ENCODE measurements at places on chromosomes 6 and 20.
A peak's percentile ranks its signal among the peaks of the same experiment; 100 is the strongest.

GRCh38 chr6:99467509-99468106 is 42.5 kb upstream of the PNISR start:
- DNase-seq: peak; percentile 37

DNA sequence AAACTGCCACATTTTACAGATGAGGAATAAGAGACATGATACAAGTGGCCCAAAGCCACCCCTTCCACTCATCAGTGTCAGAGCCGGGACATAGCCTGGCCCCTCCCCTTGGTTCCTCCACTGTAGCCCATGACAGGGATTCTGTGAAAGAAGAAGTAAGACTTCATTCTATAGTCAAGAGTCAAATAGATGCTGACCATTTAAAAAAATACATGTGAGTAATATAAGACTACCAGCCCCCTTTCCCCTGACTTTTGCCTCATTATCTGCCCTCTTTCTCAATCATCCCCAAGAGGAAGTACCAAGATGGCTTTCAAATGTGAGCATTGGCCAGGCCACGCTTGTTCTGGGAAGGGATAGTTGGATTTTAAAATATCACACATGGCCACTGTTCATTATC is 57.8 kb upstream of the TAB2 start:
- no peak for DNase-seq

DNA sequence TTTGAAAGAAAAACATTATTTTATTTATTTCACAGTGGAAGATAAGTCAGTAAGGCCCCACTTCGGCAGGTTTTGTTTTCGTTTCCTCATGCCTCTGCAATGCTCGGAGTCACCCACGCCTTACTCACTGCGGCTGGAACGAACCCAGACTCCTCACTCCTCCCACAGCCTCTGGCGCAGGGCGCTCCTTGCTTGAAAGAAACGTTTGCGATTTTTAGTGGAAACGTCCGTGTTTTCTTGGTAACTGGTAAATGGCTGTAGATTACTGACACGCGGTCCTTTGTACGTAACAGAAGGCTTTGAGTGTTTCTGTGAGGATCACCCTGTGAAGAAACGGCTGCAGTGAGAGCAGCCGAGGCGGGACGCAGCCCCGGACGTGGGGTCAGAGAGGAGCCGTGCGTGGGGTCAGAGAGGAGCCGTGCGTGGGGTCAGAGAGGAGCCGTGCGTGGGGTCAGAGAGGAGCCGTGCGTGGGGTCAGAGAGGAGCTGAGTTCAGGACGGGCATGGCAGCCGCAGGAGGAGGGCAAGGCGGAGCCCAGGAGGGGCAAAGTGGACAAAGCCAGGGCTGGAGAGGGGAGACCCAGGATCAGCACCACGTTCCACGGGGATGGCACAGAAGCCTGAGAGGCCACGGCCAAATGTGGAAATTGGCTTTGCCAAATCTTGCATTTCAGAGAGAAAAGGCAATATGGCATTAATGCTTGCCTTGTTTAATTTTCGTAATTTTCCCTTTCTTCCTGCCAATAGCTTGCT is 198.6 kb upstream of the THBS2 start:
- DNase-seq: peak; percentile 94

GRCh38 chr6:16658348-16659034 is 102.8 kb downstream of the ATXN1 start:
- peak; percentile 39 for DNase-seq

DNA sequence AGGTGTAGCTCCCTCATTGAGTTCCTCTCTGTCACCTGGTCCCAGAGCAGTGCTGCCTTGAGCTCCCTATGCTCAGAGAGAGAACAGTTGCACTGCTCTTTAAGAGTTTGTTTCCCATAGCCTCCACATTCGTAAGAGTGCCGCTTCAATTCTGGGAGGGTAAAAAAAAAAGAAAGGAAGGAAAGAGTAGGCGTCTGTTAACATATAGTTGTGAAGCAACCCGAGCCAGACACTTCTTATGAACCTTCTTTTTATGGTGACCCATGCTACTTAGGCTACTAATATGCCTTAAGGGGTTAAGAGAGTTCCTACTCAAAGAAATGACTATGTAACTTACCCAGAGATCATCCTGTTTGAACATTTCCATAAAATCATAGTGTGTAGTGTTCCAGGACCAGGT is 4.3 kb upstream of the ARG1 start:
- no peak for DNase-seq

- DNase-seq: no peak
Measured at GRCh38 chr6:4940416-4940815, 63.4 kb downstream of the RPP40 start.

- no peak for DNase-seq
Measured at GRCh38 chr6:142537612-142538478, 236.0 kb downstream of the ADGRG6 start.

DNA sequence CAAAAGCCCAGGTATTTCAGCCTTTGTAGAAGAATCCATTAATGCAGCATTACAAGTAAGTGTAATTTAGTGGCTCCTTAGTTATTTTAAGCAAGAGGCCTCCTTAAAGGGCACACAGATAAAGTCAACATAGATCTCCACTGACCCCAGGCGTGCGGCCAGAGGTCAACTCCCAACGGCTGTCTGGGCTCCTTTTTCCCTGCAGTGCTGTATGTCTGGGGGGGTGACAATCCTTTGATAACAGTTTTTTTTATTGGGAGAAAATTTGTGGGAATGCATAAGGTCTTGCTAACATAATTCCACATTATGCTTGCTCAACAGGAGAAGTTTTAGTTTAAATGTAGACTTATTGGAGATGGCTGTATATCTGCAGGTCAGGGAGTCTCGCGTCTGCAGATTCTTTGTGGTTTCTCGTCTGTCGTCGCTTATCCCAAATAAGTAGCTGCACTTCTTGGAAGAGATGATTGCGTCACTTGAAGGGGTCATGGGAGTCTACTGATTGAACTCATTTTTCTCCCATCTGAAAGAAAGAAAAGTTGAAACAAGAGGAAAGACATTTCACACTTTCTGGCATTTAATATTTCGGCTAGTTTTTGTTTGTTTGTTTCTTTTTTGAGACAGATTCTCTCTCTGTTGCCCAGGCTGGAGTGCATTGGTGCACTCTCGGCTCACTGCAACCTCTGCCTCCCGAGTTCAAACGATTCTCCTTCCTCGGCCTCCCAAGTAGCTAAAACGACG is 151.7 kb upstream of the AKAP12 start:
- peak; percentile 96 for DNase-seq

Data from cardiac muscle cell (in vitro differentiated cells and primary cell).